MG63 (cell line): ENCODE measurements at places on chromosomes 6 and 20. TPM values are rescaled to one million over a fixed set of nuclear protein-coding genes. Genes with fewer than 3 reads are reported as not detected.

The RAB44 gene
- not detected in 2 replicates for total RNA-seq

DNA sequence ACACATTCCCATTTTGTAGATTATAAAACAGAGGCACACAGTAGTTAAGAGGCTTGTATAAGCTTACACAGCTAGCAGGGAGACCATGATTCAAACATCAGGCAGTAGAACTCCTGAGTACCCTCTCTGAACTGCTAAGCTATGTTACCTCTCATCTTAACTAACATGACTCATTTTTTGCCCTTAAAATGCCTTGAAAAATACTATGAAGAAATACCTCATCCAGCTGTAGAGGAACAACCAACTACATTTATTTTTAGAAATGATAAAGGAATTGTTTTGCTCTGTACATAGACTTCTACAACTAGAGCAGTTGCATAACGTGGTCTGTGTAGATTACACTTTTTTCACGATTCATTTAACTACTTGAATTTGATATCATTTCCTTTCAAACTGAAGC, 102.1 kb downstream of the FLRT3 start:
- DNase-seq: no peak

The ULBP1 gene
- total RNA-seq: 1.5 and 2.5 TPM in 2 replicates

GRCh38 chr20:44733341-44734069, 12.2 kb upstream of the KCNK15 start:
- peak; percentile 62 for DNase-seq

The SMLR1 gene
- total RNA-seq: not detected in 2 replicates

DNA sequence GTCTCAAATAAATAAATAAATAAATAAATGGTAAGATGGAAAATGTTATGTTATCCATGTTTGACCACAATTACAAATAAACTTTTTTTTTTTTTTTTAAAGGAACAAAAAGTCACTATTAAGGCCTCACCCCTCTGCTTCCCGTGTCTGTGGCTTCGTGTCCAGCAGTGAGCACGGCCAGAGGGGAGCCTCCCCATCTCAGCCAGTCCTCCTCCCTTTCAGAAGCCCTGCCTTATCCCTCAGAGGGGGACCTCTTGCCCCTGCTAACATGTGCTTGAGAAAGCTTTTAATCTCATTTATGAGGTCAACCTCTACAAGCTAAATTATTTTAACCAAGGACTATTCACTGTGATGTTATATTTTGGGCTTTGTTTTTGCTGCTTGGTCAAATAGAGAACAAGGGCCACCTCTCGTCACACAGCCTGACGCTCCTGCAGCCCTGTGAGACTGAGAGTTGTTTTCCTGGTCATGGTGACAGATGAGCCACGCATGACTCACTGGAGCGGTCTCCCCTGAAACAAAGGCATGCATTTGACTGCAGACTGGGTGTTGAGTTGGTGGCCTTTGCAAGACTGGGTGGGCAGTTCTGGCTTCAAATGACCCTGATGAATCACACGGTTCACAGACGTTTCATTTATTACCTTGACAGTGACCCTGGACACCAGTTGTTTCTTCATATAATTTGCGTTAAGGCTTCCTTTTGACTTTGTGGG, 131.8 kb downstream of the TIAM2 start:
- DNase-seq: peak; percentile 10

The CHRNA4 gene
- not detected in 2 replicates for total RNA-seq

The HLA-DMB gene
- 0.76 and 0.79 TPM in 2 replicates for total RNA-seq

- DNase-seq: no peak
Observed at GRCh38 chr6:108694816-108695215, 134.1 kb downstream of the FOXO3 start.
